HFFc6 (cell line): ENCODE measurements at places on chromosomes 13 and 19.

DNA sequence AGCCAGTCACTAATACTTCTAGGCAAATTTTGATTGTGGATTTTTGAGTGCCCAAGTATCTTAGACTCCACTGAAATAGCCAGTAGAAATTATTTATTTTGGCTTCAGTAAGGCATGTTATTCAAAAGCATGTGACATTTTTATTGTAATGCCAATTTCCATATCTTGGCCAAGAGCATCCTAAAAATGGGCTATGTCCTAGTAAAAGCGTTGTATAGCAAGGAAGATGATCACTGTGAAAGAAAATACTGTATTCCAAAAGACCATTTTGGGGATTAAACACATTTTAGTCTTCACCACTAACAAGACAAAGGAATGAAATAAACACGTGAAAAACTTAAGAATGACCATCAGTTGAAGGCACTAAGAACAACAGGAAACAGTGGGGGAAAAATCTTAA is 149.1 kb downstream of the NUFIP1 start:
- DNase-seq, result no peak

DNA sequence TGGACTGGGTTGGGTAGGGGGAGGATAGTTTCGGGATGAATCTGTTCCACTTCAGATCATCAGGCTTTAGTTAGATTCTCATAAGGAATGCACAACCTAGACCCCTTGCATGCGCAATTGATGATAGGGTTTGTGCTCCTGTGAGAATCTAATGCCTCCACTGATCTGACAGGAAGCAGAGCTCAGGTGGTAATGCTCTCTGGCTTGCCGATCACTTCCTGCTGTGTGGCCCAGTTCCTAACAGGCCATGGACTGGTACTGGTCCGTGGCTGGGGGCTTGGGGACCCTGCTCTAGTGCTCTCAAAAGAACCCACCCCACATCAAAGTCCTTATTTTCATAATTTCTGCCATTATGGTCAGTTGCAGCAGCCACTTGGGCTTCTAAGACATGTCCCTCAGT is 30.1 kb downstream of the DNAJC3 start:
- no peak for DNase-seq

DNA sequence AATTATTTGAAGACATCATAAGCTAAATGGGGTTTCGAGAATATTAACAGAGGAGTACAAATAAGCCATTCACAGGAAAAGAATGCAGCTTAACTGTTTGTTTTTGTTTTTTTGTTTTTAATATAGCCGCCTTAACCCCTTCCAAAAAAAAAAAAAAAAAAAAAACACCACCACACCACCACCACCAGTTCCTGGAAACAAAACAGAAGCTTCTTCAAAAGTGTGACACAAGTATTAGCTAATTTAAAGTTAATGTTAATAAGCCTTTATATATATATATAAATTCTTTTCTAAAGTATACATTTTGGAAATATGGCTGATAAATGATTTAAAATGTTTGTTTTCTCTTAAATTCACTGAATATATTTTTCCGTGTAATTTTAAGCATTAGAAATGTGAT is 1.4 kb downstream of the RAP2A start:
- DNase-seq, result no peak

DNA sequence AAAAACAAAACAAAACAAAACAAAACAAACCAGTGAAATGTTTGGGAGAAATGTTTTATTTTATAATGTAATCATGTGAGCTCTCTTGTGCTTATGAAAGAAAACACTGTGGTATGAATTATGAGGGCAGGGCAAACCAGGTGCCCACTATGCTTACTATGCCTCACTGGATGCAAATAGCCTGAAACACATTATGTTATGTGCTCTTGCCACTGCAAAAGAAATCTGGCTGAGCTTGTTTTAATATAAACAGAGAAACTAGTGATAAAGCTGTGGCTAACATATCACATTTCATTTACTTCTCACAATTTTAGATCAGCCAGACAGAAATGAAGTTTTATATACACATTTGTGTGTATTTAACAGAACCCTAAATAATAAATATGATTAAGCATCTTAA is 8.7 kb upstream of the NBEA start:
- no peak for DNase-seq

GRCh38 chr19:52653161-52653560 is 15.0 kb upstream of the ZNF83 start:
- DNase-seq, result no peak

GRCh38 chr13:106151056-106151699 is 384.3 kb downstream of the EFNB2 start:
- peak; percentile 95 for DNase-seq

DNA sequence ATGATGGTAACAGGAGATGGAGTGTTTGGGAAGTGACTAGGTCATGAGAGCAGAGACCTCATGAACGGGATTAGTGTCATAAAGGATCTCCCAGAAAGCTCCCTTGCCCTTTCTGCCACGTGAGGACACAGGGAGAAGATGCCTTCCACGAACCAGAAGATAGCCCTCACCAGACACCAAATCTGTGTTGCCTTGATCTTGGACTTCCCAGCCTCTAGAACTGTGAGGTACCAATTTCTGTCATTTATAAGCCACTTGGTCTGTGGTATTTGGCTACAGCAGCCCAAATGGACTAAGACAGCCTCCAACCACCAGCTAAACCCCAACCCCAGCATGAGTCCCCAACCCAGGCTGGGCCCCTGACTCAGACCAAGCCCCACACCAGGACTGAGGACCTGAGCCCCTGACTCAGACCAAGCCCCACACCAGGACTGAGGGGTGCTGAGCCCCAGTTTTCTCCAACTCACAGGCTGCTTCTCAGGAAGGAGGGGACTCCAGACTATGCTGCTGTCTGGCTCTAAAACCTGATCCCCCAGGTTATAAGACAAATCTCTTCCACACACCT is 54.1 kb downstream of the PTPRS start:
- no peak for DNase-seq

DNA sequence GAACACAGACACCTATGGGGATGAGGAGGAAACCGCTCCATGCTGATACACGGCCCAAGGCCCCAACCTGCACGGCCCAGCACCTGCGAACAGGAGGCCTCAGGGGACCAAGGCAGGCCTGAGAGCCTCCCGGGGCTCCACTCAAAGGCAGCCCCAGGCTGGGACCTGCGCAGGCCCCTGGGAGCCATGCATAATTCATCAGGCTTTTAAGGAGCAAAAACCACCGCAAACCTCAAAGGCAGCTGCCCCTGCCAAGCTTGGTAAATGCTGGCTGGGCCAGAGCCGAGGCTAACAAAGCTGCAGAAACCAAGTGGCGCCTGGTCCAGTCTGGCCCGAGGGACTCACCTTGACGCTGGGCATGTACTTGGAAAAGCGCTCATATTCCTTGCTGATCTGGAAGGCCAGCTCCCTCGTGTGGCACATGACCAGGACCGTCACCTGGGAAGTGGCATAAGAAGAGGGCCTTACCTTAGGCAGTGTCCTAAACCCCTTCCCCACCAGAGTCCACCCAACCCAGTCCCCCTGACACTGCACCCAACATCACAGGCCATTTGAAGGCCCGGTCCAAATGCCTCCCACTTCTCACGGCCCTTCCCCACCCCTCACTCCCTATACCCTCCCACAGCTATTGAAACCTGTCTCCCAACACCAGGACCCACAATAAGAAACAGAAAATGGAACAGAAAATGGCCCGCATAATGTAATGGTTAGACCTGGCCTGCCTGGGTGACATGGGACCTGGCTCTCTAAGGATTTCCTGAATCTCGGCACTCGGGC is 7.8 kb downstream of the DDX39A start:
- no peak for DNase-seq

DNA sequence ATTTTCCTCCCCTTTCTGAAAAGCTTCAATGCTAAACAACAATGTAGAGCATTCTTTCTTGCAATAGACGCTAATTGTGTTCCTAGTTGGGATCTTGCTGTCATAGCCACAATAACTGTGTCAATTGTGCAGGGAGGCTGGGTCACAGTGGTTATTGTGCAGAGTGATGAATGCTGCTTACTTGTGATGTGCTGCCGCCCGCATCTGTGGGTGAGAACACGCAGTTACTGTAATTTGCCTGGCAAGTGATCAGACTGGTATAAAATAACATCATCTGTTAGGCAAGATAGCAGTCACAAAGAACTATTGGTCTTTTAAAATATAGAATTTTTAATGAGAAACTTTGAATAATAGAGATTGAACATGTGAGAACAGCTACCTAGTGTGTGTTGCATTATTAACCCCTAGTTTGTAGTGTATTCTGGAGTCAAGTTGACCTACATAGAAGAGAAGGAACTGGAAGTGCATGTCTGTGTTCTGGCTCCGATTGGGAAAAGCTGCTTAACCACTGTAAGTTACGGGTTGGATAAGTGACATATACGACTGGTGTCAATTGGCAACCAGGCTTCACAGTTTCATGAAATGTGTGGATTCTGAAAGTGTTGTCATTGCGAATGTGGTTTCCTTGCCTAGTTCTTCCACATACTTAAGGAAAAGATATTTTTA is 43.6 kb downstream of the SLAIN1 start:
- no peak for DNase-seq

DNA sequence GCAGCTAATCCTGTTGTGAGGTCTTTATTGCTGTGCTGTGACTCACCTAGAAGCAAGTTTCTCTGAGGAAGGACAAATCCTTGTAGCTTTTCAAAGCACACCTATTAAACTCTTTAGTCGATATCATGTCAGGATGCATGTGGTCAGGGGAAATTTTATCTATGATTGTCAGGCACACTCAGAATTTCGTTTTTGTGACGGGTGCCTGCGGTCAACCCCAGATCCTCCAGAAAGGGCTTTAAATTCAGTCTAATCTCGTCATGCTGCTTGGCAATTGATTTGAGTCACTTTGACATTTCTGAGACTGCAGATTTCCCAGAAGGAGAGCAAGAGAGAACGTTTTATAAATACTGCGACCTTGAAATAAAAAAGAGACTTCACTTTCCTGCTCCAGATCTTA is 316.9 kb downstream of the FGF9 start:
- DNase-seq, result no peak

GRCh38 chr19:51323481-51324166 is 12.2 kb downstream of the IGLON5 start:
- DNase-seq, result no peak

- DNase-seq, result no peak
These were observed 71.7 kb upstream of the WASF3 start for GRCh38 chr13:26485786-26486185.

- no peak for DNase-seq
These were observed 2788.4 kb downstream of the PCDH9 start for GRCh38 chr13:64441740-64442139.

GRCh38 chr19:1289686-1290025 is 4.0 kb downstream of the EFNA2 start:
- DNase-seq, result no peak

DNA sequence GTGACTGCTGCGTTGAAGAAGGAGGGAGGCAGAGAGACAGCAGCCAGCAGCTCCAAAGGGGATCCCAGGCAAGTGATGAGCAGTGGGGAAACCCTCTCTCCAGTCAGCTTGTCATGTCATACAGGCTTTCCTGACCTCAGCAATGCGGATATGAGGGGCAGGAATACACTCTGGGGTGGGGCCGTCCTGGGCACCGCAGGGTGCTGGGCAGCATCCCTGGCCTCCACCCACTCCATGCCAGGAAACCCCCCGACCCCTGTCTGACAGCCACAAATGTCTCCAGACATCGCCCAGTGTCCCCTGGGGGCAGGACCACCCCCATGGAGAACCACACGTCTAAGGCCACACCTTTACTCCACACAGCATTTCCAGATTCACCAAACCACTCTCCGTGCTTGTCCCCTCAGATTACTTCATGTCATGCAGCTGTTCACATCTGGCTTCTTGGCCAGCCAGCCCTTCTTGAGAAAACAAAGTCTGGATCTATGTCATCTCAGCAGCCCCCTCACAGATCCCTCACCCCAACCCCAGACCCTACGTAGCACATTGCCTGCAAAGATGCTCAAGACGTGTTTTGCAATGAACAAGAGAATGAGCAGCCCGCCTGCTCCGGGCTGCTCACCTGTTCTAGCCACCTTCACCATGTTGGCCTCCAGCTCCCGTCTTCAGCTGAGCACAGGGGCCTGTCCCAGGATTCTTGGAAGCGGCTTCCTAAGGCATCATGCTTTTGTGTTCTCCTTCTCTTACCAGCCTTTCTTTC is 46.5 kb downstream of the RFX2 start:
- DNase-seq, result no peak

GRCh38 chr19:51709575-51709974 is 14.2 kb downstream of the HAS1 start:
- no peak for DNase-seq
